Stimulated activated CD8-positive, alpha-beta memory T cell treated with anti-CD3 and anti-CD28 coated beads, Interleukin-7, amount 100 ng/mL, for 48 hours (primary cell): ENCODE measurements at places on chromosomes 3 and 15.

GRCh38 chr3:64079369-64080150 lies 56.3 kb upstream of the PSMD6 start:
- no peak for DNase-seq

DNA sequence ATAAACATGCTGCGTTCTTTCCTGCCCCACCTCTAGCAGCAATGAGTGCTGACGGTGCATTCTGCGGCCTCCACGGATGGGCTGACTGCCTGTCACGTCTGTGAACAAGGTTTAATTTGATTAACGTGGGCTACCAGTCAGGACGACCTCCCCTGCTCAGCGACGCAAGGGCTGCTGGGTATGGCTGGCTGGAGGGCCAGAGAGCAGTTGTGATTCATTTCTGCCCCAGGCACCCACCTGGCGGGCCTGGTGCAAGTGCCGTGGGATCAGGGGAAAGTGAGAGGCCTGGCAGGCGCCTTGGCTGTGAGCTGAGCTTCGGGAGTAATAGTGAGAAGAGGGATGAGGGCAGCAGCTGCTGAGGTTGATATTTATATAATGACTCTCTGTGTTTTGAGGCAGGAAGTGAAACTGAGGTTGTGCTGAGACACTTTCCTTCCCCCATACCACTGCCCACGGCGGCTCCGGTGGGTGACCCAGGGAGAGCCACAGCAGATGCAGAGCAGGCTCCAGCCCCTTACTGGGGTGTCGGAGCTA lies 190.4 kb upstream of the BCL6 start:
- peak; percentile 45 for DNase-seq

- DNase-seq = no peak
These were observed 145.6 kb downstream of the TCF12 start for GRCh38 chr15:57064033-57064432.

DNA sequence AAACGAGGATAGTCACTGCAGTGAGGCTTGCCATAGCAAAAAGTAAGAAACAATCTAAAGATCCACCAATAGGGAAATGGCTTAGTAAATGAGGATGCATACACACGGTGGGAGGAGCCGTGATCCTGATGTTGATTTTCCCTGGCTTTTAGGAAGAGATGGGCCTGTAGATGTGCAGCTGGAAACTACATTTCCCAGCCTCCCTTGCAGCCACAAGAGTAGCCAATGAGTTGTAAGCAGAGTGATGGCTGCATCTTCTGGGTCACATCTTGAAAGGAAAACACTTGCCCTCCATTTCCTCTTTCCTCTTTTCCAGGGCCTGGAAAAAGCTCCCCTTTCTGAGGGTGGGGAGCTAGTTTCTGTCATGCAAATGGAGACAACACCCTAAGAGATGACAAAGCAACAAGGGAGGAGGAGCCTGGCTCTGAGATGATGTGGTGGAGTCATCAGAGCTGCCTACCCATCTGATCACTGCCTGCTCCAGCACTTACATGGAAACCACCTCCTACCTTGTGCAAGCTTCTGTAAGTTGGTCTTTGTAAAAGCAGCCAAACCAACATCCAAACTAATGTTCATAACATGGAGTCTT lies 139.1 kb downstream of the TLE3 start:
- DNase-seq = no peak

DNA sequence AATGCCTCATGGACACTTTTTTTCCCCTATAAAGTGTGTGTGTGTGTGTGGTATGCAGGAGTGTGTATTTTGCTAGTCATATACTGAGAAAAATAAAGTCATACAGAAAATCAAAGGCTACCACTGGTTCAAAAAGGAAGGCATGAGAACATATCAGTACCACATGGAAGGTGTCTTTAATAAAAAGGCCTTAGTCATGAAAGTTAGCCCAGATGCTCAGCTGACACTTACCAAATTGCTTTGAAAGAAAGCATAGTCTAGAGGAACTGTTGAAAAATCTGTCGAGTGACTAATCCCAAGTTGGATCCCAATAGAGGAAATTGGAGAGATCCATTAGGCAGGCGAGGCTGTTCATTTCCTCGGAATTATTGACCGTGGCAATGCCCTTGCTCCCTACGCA lies 432.9 kb upstream of the CFAP20DC start:
- DNase-seq = no peak

DNA sequence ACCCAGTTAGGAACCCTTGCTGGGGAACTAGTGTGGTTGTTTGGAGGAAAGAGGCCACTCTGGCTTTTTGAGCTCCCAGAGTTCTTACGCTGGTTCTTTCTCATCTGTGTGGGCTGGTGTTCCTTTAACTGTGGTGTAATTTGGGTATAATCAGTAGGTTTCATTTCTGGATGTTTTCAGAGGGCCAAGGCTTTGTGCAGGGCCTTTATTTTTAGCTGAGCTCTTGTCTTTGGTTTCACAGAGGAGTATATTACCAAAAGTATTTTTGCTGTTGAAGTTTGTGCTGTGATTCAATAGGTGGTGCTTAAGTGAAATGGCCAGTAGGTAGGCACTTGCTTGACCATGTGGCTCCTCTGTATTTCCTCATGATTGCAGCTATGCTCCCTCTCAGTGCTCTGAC lies 357.9 kb downstream of the KCNH8 start:
- no peak for DNase-seq

DNA sequence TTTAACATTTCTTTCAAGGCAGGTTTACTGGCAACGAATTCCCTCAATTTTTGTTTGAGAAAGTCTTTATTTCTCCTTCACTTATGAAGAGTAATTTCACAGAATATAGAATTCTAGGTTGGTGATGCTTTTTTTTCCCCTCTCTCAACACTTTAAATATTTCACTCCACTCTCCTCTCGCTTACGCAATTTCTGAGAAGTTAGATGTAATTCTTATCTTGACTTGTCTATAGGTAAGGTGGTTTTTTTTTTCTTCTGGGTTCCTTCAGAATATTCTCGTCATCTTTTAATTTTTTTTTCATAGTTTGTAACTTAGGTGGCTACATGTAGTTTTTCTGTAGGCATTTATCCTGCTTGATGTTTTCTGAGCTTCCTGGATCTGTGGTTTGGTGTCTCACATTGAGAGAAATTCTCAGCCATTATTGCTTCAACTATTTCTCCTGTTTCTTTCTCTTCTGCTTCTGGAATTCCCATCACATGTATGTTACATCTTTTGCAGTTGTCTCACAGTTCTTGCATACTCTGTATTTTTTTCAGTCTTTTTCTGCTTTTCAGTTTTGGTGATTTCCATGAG lies 189.4 kb upstream of the GOLGA6L4 start:
- no peak for DNase-seq

DNA sequence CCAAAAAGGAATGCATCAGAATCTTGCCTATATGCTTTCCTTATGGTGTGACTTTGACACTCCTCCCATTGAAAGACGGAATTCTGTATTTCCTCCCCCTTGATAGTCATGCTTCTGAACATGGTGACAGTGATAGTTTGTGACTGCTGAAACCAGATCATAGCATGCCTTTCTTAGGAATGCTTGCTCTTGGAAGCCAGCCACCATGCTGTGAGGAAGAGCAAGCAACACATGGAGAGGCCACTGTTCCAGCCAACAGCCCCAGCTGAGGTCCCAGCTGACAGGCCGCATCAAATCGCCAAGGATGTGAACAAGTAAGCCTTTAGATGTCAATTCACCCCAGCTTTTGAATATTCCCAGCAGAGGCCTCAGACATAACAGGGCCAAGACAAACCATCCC lies 100.1 kb downstream of the IGF2BP2 start:
- DNase-seq = no peak

- DNase-seq = no peak
These were observed 28.5 kb downstream of the SELENOT start for GRCh38 chr3:150631515-150632221.

- DNase-seq = no peak
These were observed 5.7 kb downstream of the MORF4L1 start for GRCh38 chr15:78878356-78878755.

DNA sequence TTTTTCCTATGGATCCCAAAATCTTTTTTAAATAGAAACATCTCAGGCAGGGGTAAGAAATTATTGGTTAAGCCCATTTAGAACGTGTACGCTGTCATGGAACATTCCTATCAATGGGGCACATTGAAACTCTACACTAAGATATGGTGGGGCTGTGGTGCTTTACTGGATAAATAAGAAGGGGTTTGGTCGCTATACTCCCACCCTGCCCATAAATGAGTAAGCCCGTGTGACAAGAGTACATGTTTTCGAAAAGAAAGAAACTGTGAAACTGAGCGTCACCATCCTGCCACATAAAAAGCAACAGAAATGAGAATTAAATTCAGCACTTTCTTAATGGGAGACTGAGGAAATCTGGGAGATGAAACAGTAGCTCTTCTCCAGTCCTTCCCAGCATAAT lies 929.7 kb upstream of the CFAP20DC start:
- DNase-seq = peak; percentile 25

DNA sequence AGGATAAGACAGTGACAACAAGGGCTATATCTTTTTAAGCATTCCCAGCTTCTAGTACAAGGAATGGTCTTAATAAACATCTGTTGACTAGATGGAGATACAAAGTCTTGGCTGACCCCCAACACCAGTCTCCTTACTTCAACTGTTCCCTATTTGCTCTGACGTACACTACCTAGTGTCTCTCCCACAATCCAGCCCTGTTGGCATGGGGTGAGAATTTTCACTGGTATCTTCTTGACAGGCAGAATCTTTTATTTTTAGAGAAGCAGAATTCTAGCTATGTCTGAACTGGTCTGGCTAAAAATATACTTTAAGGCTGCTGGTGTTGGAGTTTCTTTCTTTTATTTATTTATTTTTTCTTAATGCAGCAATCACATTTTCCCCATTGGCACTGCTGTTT lies 82.0 kb downstream of the ETFA start:
- DNase-seq = no peak

GRCh38 chr3:134959516-134959915 lies 164.5 kb downstream of the EPHB1 start:
- DNase-seq = no peak

- no peak for DNase-seq
These were observed 188.2 kb downstream of the SI start for GRCh38 chr3:164890061-164890460.

- no peak for DNase-seq
These were observed 15.4 kb downstream of the ZSCAN2 start for GRCh38 chr15:84616235-84616634.

DNA sequence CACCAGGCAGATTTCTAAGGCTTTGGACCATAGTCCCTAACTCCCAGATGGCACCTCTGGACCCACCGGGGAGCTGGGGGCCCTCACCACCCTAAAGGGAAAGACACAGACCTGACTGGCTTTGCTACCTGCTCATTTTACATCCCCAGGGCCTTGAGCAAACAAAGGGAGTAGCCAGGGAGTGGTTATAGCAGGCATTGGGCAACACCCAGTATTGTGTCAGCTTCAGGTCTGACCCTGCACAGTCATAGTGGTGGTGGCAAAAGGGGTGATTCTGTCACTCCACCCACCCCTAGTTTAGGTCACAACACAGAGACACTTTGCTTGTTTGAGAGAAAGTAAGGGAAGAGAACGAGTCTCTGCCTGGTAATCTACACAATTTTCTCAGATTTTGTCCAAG lies 352.5 kb downstream of the DIPK2A start:
- DNase-seq = no peak
